ENCODE measurements at places on chromosomes 6 and 20.

DNA sequence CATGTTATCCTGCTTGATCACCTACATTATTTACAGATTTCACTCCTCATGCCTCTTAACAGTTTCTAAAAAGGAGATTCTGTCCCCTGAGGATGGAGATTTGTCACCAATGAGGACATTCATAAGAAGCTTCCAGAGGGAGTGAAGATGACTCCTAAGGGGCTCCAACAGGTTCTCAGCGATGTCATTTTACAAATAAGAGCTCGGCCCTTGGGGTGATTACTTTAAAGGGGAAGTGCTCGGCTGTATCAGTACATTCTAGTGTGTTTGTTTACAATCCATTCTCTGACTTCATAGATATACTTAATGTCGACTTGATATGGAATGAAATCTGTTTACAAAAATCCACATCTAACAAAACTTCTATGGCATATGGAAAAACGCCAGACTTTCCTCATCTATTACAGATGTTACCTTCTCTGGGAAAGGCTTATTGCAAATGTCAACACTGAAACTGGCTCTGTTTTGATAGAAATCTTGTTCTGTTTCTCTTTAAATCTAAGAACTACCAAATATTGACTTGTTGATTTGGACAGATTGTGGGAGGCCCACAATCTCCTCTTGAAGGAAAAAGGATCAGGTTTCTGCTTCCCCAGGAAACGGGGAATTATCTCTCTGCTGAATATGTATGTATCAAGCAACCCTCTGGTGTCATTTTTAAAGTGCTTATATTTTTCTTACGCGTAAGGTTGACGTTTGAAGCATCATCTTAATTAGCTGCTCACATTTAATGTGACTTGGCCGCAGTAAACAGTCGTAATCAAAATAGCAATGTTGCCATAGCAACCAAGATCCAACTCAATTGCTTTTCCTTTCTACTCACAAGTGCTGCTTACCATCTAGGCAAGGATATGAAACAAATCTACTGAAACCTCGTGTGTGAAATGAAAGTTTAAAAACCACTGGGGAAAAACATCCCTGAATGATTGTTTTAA is 95.7 kb downstream of the SHLD1 start:
- no peak overlapping the region for H3K4me3 ChIP-seq
- no peaks in the 10 kb centered on the region for H3K36me3 ChIP-seq
- no peak overlapping the region for H3K27ac ChIP-seq
- H3K27me3 ChIP-seq = no peaks in the 10 kb centered on the region
- no peak for DNase-seq

DNA sequence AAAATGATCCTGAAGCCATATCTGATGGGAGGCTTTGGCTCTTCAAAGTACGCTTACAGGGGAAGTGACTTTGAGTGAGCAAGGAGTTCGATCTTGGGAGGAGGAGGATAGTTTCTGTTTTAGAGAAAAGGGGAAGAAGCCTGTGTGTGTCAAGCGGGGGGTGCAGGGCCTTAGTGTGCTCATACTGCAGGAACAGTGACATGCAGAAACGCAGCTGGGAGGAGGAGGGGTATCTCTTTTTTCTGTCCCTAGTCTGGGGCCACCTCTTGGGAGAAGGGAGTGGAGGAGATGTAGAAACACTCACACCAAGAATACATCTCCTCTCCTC is 19.8 kb downstream of the SIRPD start:
- H3K27me3 ChIP-seq = no peaks in the 10 kb centered on the region
- DNase-seq = no peak
- H3K27ac ChIP-seq = no peak overlapping the region

- H3K27ac ChIP-seq = no peak overlapping the region
- no peak overlapping the region for H3K4me3 ChIP-seq
- no peaks in the 10 kb centered on the region for H3K36me3 ChIP-seq
- H3K4me1 ChIP-seq = no peaks in the 10 kb centered on the region
Observed at GRCh38 chr6:19723545-19723944, 113.6 kb upstream of the ID4 start.

GRCh38 chr6:91485047-91485446 is 898.2 kb upstream of the MAP3K7 start:
- no peaks in the 10 kb centered on the region for H3K27me3 ChIP-seq
- H3K4me3 ChIP-seq = no peak overlapping the region
- no peak overlapping the region for H3K27ac ChIP-seq
- no peaks in the 10 kb centered on the region for H3K36me3 ChIP-seq
- H3K4me1 ChIP-seq = no peaks in the 10 kb centered on the region

GRCh38 chr6:52330470-52330869 is 31.5 kb upstream of the PAQR8 start:
- no peak for DNase-seq
- H3K36me3 ChIP-seq = no peaks in the 10 kb centered on the region
- H3K4me3 ChIP-seq = no peak overlapping the region
- H3K27me3 ChIP-seq = no peaks in the 10 kb centered on the region
- H3K4me1 ChIP-seq = peaks cover 38% of the 10 kb centered on the region

DNA sequence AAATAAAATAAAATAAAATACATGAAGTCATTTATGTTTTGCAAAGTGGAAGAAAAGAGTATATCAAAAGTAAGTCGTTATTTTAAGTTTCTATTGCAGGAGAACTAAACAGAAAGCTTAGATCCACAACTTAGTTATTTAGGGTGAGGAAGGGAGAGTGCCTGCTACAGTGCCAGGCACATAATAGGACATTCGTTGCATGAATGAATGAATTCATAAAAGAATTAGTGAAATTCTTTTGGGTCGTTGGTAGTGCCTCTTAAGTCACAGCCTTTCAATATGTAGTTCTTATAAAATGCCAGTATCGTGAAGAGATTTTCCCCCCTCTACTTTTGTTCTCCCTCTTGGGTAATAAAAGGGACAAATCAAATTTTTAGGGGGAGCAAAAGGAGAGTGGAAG is 29.1 kb downstream of the SF3B5 start:
- H3K27ac ChIP-seq = no peak overlapping the region
- no peaks in the 10 kb centered on the region for H3K36me3 ChIP-seq
- H3K27me3 ChIP-seq = no peaks in the 10 kb centered on the region
- DNase-seq = no peak
- H3K4me3 ChIP-seq = no peak overlapping the region

GRCh38 chr20:9945408-9945807 is 89.4 kb upstream of the ANKEF1 start:
- H3K27me3 ChIP-seq = no peaks in the 10 kb centered on the region
- DNase-seq = no peak
- no peak overlapping the region for H3K27ac ChIP-seq
- no peaks in the 10 kb centered on the region for H3K4me1 ChIP-seq
- no peak overlapping the region for H3K4me3 ChIP-seq

GRCh38 chr6:105537981-105538578 is 135.2 kb upstream of the PREP start:
- no peaks in the 10 kb centered on the region for H3K27me3 ChIP-seq
- no peak overlapping the region for H3K27ac ChIP-seq
- no peaks in the 10 kb centered on the region for H3K4me1 ChIP-seq
- no peak for DNase-seq
- no peaks in the 10 kb centered on the region for H3K36me3 ChIP-seq

- H3K27me3 ChIP-seq = peaks cover 4% of the 10 kb centered on the region
- H3K4me3 ChIP-seq = no peak overlapping the region
Observed at GRCh38 chr6:3523966-3524365, 67.1 kb upstream of the SLC22A23 start.

DNA sequence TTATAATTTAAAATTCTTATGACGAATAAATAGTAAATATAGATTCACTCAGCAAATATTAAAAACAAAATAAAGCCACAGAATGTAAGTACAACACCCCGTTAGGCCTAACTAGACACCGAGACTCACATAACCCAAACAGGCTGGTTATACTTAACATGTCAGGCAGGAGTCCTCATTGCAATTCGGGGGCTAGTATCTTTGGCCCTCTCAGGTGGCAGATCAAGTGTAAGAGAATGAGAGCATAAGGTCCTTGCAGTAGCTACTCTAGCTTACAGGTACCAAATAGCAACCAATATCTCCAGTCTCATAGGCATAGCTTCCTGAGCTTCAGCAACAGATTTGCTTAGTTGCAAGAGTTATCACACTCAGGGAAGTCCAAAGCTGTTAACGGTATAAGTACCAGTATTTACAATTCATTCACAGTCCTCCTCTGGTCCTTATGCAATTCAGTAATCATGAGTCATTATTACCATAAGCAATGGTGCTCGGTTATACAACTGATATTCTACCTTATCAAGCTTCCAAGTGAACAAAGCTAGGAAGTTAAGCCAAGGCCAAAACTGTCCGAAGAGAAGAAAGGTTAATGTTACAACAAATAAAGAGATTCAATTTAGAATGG is 20.1 kb downstream of the REV3L start:
- DNase-seq = peak; percentile 18
- no peak overlapping the region for H3K4me3 ChIP-seq
- H3K27me3 ChIP-seq = no peaks in the 10 kb centered on the region
- peaks cover 8% of the 10 kb centered on the region for H3K36me3 ChIP-seq
- H3K27ac ChIP-seq = no peak overlapping the region
- H3K4me1 ChIP-seq = peaks cover 4% of the 10 kb centered on the region

GRCh38 chr6:150119173-150119572 is 23.7 kb upstream of the PPP1R14C start:
- H3K27ac ChIP-seq = no peak overlapping the region
- no peak overlapping the region for H3K4me3 ChIP-seq
- no peak for DNase-seq

DNA sequence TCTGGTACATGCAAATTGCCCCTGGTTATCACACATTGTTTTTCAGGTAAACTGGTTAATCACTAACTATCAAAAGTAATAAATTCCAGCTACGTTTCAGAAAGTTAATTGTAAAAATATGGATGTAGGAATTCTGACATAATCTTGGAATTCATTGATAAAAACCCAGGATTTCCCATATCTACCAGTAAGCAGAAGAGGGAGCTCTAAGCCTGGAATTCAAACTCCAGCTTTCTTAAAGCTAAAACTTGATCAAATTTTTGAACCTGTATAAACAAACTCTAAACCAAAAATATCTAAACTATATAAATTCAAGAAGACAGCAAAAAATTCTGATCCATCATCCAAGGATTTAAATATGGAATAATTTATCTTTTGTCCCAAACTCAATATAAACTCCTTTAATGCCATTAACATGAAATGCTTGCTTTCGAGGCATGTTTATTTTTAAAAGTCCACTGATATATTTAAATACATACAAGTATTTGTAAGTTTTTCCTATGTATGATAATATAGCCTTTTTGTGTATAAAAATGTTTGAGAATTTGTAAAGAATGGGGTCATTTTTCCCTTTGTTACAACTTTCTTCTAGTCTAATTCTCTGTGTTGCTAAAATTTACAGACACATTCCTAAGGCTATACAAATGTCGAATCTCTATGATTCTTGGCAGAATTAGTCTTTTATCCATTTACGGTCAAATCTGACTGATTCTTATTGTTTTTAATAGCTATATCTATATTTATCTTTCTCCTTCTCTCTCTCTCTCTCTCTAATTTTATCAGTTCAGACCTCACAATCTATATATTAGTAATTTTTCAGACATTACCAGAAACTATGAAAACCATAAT is 91.4 kb upstream of the RNF217 start:
- DNase-seq = no peak
- H3K27me3 ChIP-seq = no peaks in the 10 kb centered on the region

GRCh38 chr6:140285471-140285870 is 911.0 kb upstream of the CITED2 start:
- H3K27ac ChIP-seq = no peak overlapping the region
- DNase-seq = no peak
- no peaks in the 10 kb centered on the region for H3K36me3 ChIP-seq

GRCh38 chr20:33531047-33531877 is 41.4 kb downstream of the CBFA2T2 start:
- H3K4me1 ChIP-seq = peaks cover 3% of the 10 kb centered on the region
- H3K27me3 ChIP-seq = no peaks in the 10 kb centered on the region

DNA sequence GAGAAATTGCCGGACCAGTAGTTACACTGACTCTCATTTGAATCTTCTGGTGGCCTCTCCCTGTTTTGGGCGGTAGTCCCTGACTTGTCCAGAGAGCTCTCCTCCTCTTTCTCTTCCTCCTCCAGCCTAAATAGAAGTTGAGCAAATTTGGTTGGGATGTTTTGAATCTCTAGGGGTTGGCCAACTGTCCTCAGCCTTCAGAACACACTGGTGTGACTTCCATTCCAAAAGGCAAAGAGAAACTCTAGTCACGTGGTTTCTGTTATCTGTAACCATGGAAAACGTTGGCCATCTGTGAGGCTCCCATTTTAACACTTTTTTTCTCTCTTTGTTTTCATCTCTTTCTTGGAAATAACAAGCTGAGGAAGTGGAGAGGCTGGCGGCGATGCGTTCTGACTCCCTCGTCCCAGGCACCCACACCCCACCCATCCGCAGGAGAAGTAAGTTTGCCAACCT is 275.3 kb downstream of the TBC1D7 start:
- no peak for DNase-seq
- H3K4me3 ChIP-seq = no peak overlapping the region
- H3K36me3 ChIP-seq = no peaks in the 10 kb centered on the region
- no peaks in the 10 kb centered on the region for H3K4me1 ChIP-seq
- no peak overlapping the region for H3K27ac ChIP-seq

- no peak overlapping the region for H3K4me3 ChIP-seq
- no peaks in the 10 kb centered on the region for H3K27me3 ChIP-seq
- no peak overlapping the region for H3K27ac ChIP-seq
- H3K4me1 ChIP-seq = no peaks in the 10 kb centered on the region
- no peaks in the 10 kb centered on the region for H3K36me3 ChIP-seq
Observed at GRCh38 chr6:119127627-119128026, 49.2 kb upstream of the FAM184A start.

DNA sequence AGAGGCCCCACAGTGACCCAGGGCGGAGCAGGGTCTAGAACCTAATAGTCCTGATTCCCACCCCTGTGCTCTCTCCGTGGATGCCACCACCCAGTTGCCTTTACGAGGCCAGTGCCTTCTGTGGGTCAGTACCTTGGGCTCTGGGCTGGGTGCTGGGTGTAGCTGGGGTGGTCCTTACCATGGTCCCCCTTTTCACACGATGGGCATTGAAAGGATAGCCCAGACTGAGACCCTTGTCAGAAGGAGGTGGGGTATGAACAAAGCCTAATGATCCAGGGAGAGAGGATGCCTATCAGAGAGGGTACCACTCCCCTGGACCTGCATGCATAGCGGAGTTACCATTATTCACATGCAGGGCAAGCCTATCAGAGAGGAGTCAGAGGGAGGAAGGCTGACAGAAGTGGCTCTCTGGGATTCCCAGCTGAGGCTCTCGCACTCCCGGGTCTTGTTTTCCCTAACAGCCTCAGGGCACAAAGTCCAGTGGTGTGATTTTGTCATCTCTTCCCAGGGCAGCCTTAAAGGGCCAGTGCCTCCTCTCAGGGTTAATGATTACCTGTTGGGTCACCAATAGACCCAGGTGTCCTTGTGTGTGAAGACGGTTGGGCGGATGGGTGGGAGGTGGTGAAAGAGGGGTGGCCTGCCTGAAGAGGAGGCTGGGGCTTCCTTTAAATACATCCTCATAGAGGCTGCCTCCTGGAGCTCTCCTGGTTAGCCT is 36.2 kb downstream of the VEGFA start:
- no peak overlapping the region for H3K4me3 ChIP-seq
- H3K27me3 ChIP-seq = no peaks in the 10 kb centered on the region
- H3K36me3 ChIP-seq = no peaks in the 10 kb centered on the region
- DNase-seq = no peak
